Hematopoietic multipotent progenitor cell treated with erythropoietin and hydrocortisone succinate and interleukin-3 and kit ligand, for 17 days (in vitro differentiated cells): ENCODE measurements at places on chromosomes 7 and 10.

GRCh38 chr10:23512355-23513058 lies 73.6 kb downstream of the OTUD1 start:
- DNase-seq, result no peak

- no peak for DNase-seq
Observed at GRCh38 chr7:151046603-151047573, 1.4 kb upstream of the ASIC3 start.

- no peak for DNase-seq
Observed at GRCh38 chr10:88553116-88553752, 29.9 kb downstream of the RNLS start.

GRCh38 chr7:138980563-138981291 lies 462 bp downstream of the KIAA1549 start:
- DNase-seq, result no peak

- no peak for DNase-seq
Observed at GRCh38 chr10:28250358-28250757, 52.5 kb downstream of the MPP7 start.

GRCh38 chr7:26370011-26370410 lies 78.3 kb downstream of the SNX10 start:
- DNase-seq, result no peak

GRCh38 chr7:86366946-86367345 lies 276.8 kb upstream of the GRM3 start:
- DNase-seq, result no peak

DNA sequence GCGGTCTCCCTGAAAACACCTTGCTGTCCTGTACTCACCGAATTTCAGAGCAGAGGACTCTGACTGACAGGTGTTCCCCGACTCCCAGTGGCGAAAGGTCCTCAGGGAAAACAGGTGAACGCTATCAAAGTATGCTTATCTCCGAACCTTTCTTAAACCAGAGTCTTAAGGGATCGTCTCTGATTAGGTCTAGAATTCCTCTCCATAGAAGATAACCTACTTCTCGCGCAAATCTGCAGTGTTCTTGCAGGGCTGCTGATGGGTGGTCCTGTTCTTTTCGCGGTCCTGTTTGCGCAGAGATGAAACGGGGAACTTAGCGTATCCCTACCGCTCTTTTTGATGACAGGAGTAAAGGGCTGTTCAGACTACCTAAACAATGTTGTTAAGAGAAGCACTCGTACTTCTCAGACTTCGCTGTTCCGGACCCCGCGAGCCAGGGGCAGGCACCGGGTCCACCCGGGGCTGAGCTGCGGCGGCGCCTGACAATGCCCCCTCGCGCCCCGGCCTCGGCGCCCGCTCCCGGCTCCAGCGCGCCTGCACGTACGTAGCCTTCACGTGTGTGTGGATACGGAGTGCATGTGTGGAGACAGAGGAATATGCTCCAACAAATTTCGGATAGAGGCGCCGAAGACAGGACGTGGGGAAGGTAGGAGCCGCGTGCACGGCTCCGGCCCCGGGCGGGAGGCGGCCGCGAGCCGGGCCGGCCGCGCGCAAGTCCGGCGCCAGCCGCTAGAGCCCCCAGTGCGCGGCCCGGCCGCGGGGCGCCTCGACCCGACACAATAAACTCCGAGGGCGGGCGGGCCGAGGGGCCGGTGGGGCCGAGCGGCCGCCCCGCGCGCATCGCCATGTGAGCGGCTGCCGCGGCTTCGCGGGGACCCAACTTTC lies 766 bp upstream of the ZMYND11 start:
- peak; percentile 5 for DNase-seq

GRCh38 chr7:143375298-143376034 lies 5.7 kb upstream of the ZYX start:
- DNase-seq, result no peak

GRCh38 chr10:132685101-132685891 lies 100.7 kb downstream of the NKX6-2 start:
- DNase-seq, result peak; percentile 55

DNA sequence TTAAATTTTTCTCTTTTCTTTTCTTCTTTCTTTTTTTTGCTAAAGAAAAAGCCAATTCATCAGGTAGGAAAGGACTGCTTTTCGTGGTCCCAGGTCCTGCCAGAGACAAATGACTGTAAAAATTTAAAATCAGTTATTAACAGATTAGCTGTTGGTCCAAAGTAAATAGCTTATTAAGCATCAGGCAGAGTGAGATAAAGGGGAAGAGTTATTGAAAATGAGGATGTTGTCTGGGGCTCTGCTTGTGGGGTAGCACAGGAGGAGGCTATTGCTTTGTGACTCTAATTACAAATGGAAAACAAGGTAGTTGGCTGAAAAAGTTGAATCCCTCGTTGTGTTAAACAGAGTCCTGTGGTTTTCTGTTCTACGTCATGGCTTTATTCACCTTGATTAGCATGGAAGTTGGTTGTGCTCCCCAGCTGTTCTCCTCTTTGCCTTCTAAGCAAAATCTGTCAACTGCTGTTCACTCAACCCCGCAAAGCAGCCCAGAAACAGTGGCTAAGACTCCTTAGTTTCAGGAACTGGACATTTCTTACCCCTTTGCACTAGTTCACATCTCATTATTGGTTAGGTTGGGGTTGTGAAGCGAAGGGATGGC lies 128.9 kb downstream of the SNX10 start:
- no peak for DNase-seq

DNA sequence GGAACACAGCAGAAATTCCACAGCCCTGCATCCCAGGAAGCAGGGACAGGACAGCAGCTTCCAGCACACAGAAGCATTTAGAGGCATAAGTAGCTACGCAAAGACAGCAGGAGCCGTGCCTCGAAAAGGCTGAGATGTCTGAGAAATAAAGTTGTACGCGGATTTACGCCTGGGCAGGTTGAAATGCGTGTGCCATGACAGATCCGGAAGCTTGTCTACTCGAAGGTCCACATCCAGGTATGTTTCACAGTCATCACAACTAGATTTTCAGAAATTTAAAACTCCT lies 26.1 kb downstream of the DIP2C start:
- no peak for DNase-seq

GRCh38 chr10:131081376-131081775 lies 230.1 kb downstream of the TCERG1L start:
- no peak for DNase-seq

- no peak for DNase-seq
Observed at GRCh38 chr7:152025937-152026890, 740 bp downstream of the GALNT11 start.

GRCh38 chr7:74599244-74599643 lies 58.3 kb upstream of the GTF2I start:
- DNase-seq, result no peak

DNA sequence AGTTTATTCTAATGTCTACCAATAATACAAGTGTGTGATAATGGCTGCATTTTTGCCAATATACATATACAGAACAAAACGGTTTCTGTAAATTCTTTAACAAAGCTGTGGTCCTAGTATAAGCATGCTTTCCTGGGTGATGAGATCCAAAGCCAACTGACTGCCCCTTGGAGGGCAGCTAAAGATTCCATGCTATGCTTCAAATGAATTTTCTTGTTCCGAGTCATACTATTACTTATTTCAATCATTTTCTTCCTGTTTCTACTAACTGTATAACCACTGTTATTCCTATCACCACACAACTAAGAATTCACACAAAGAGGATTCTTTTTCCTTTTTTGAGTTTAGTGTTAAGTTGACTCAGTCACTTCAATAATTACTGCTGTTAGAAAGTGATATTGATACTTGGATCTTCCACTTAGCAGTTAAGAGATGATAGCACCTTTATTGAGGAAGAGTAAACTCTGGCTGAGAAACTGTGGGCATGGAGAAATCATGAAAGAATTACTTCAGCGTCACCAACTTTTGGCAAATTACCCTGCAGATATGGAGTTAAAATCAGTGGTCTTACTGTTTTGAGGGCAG lies 197.5 kb downstream of the ARL4A start:
- DNase-seq, result no peak

- no peak for DNase-seq
Observed at GRCh38 chr10:77317221-77317620, 320.4 kb downstream of the KCNMA1 start.

- no peak for DNase-seq
Observed at GRCh38 chr10:6987536-6987945, 407.5 kb upstream of the PRKCQ start.

DNA sequence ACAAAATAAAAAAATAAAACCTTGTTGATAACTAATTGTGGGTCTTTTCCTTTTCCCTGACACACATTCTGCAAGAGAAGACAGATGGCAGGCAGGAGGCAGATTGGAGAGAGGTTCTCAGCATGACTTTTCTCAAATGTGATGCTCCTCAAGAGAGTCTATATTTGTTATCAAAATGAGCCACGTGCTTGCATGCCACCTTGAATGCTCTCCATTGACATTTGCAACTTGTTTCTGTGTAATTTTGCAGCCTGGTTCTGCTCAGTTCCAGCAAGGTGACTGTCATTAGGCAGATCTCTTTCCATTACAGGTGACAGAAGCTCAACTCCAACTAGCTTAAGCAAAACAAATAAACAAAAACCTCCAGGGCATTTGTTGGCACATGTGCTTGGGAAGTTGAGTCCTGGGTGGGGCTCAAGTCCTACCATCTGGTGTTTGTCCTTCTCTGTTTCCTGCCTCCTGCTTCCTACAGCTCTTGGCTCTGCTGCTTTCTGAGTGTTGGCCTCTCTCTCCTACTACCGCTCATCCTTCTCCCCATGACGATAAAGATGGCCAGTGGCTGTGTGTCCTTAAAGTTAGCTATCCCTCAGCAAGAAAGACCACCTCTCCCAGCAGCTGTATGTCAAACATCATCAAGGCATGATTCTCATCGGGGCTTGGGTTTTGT lies 56.7 kb downstream of the GRK5 start:
- no peak for DNase-seq

GRCh38 chr10:8435186-8436055 lies 380.9 kb downstream of the GATA3 start:
- no peak for DNase-seq

- no peak for DNase-seq
Observed at GRCh38 chr10:127021801-127022200, 116.6 kb downstream of the DOCK1 start.

GRCh38 chr10:84837041-84837812 lies 508.8 kb downstream of the CCSER2 start:
- DNase-seq, result no peak

GRCh38 chr7:90261441-90261840 lies 16.5 kb downstream of the CFAP69 start:
- no peak for DNase-seq

- no peak for DNase-seq
Observed at GRCh38 chr10:58810751-58811150, 298.1 kb downstream of the BICC1 start.

GRCh38 chr7:119392-120163 lies 72.8 kb upstream of the FAM20C start:
- DNase-seq, result no peak

DNA sequence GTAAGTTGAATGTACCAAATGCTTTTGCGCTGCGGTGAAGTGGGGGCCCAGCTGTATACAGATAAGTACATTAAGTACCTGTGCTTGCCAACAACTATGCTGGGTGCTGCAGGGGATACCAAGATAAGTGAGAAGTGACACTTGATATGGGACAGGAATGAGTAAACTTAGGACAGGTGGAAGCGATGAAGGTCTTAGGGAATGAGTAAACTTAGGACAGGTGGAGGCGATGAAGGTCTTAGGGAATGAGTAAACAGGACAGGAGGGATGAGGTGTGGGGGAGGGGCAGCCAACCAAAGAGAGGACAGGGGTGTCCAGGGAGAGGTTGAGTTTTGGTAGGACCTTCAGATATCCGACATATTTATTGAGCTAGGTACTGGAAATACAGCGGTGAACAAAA lies 1.4 kb downstream of the MDH2 start:
- no peak for DNase-seq

GRCh38 chr7:31251441-31251840 lies 89.1 kb downstream of the NEUROD6 start:
- no peak for DNase-seq

DNA sequence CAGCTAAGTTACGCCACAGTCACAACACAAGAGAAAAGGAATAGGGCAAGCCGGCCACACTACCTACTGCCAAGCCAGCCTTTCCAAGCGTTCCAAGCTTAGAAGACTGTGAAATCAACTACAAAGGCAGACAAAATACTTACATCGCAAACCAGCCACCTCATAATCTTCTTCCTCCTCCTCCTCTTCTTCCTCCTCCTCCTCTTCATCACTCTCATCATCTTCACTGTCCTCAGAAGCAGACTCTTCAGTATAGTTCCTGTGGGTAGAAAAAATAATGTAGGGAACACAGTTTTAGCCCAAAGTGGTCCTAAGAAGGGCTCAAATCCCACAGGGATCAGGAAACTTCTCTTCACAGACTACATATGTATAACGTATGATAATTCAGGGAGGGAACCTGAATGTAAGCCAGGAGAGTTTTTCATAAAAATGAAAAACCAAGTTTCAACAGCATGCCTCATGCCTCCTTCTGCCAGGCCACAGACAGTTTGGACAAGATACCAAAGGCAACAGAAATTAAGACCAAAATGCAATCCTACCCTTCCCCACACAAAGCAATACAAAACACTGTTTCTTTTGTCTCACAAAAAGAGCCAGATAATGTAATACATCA lies 13.6 kb downstream of the FZD9 start:
- no peak for DNase-seq

DNA sequence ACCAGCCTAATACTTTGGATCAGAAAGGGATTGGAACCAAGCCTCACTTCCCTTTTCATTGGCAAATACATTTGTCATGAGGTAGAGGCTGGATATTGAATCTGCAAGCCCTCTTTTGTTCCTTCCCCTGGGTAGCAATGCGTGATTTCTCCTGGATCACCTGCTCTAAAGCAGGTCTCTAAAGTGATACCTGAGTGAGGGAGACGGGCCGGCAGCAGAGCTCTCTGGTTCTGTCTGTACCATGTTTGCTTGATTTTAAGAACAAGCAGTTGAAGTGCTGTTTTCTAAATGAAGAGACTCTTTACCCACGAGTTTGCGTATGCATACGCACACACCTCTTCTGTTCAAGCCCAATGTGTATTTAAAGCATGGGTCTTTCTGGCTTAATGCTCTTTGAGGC lies 41.1 kb downstream of the GARS1 start:
- no peak for DNase-seq

DNA sequence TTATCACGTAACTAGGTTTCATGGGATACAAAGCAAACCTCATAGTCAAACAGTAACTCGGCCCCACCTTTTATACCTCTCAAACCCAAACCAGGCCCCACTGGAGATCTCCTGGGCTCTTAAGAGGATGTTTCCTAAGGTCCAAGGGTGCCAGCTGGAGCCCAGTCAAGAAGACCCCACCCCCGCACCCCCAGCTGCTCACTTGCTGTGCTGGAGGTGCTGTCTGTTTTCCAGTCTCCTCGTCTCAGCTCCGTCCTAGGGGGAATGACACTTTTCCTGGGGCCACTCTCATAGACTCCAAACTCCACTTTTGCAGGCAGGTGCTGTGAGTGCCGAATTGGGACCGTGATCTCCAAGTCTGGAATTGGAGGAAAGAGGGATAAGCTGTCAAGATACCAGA lies 22.7 kb upstream of the TM9SF3 start:
- no peak for DNase-seq
